Progenitor cell of endocrine pancreas (in vitro differentiated cells): ENCODE measurements at places on chromosomes 3 and 15.

- DNase-seq = no peak
Observed at GRCh38 chr15:90599644-90600043, 69.9 kb downstream of the CRTC3 start.

DNA sequence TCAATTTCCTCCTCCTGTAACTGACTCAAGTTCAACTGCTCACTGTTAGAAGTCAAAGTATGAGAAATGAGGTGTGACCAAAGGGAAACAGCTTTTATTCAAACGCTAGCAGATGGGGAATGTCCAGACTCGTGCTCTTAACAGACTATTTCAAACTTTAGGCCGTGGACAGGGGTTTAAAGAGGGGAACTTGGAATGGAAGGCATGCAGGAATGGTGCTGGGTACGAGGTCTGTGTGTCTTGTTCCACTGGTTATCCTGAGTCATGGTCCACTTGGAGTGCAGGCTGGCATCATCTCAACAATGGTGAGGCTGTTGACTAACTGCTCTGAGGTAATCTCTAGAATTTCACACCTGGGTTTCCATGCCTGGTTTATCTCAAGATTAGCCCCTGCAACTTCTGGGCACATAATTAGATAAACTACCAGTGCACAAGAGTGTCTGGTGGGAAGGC is 22.9 kb upstream of the DNAAF4 start:
- no peak for DNase-seq

DNA sequence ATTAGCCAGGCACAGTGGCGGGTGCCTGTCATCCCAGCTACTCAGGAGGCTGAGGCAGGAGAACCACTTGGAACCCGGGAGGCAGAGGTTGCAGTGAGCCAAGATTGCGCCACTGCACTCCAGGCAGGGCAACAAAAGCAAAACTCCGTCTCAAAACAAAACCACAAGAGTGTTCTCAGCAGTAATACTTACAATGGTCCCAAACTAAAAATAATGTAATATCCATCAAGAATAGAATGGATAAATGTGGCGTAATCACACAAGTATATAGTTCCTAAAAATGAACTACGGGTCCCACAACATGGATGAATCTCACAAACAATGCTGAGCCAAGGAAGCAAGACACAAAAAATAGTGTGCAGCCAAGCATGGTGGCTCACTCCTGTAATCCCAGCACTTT is 39.2 kb downstream of the STAG1 start:
- DNase-seq = no peak

GRCh38 chr3:13364602-13365271 is 55.4 kb downstream of the NUP210 start:
- no peak for DNase-seq

- no peak for DNase-seq
Observed at GRCh38 chr3:18351069-18351628, 74.0 kb downstream of the SATB1 start.

DNA sequence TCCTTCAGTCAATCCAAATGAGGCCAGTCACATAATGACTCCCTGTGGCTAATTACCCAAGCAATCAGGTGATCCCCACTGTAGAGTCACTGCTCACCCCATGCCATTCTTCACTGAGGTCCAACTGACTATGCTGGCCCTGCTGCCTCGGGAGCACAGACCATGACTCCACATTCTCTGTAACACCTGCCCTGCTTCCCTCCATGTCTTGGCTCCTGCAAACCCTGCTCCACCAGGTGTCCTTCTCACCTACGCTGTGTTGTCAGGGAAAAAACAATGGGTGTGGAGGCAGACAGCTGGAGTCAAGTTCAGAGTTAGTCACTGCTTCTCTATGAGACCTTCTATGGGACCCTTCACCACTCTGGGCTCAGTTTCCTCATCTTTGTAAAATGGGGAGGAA is 6.1 kb upstream of the SFMBT1 start:
- no peak for DNase-seq

- no peak for DNase-seq
Observed at GRCh38 chr15:83571820-83572707, 81.9 kb upstream of the ADAMTSL3 start.

DNA sequence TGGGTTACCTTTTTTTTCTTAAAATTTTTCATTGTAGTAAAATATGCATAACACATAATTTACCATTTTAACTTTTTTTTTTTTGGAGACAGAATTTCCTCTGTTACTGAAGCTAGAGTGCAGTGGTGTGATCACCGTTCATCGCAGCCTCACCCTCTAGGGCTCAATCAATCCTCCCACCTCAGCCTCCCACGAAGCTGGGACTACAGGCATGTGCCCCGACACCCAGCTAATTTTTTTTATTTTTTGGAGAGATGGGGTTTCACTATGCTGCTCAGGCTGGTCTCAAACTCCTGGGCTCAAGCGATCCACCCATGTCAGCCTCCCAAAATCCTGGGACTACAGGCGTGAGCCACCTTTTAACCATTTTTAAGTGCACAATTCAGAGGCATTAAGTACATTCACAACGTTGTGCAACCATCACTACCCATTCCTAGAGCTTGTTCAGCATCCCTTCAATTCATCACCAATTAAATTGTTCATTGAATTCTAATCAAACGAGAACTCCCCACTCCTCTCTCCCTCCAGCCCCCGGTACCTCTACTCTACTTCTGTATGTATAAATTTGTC is 44.6 kb downstream of the BHLHE40 start:
- no peak for DNase-seq

DNA sequence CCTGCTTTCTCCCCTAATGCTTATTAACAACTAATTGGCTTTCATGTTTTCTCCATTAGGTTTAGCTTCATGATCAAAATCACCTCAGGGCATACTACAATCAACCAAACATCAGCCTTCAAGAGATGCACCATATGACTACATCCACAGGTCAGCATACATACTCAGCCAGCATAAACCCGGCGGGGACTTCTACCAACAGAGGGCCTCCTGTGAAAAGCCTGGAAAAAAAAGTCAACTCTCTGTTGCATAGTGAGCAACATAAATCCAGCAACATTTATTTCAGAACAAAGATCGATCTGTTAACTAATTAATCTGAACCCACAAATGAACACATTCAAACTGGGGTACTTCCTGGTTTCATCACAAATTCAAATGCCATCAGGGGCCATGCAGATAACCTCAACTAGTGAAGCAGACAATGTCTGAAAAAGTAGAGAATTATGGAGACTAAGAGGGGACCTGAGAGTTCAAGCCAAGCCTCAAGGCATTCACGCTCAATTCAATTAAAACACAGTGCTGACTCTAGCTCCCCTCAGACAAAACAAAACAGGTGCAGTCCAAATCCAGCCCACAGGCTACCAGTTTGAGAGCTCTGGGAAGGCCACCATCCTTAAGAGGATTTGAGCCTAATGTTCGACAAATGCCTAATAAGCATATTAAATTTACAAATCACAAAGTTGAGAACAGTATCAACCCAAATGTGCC is 124.5 kb downstream of the MAGI1 start:
- DNase-seq = no peak

DNA sequence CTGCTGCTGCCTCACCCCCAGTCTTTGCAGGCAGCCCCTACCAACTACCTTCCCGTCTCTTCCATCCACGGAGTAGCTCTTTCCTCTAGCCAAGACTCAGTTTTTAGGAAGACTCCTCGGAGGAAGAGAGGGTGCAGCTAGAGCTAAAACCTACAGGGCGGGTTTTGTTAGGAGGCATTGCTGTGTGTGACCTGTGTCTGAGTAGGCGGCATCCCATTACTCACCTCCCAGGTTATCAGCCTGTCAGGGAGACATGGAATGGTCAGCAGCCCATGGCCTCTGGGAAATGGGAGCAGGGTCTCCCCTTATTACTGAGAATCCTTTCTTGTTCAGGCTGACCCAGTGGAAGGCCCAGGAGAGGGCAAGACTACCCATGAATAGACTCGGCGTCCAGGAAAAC is 43.8 kb upstream of the FGD5 start:
- no peak for DNase-seq

DNA sequence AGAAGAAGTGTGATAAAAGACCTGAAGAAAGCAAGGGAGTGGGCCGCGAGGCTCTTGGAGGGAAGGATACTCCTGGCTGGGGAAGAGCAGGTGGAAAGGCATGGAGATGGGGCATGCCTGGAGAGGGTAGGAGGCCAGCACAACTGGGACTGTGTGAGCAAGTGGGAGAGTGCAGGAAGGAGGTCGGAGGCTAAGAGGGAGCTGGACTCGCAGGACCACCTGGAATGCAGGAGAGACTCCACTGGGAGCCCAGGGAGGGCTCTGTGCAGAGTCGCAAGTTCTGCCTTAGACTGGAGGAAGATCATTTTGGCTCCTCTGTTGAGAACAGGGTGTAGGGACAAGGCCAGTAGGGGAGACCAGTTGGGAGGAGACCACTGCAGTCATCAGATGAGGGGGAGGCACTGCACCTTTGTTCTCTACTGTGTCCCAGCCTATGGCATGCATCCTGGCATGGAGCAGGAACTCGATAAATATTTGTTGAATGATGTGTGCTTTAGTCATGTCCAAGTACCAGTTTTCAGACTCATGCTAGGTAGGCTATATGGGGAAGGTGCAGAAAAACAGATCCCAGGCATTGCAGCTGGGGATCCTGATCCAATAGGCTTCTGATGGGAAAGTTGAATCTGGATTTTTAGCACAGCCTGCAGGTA is 13.7 kb downstream of the FAM107A start:
- DNase-seq = no peak

DNA sequence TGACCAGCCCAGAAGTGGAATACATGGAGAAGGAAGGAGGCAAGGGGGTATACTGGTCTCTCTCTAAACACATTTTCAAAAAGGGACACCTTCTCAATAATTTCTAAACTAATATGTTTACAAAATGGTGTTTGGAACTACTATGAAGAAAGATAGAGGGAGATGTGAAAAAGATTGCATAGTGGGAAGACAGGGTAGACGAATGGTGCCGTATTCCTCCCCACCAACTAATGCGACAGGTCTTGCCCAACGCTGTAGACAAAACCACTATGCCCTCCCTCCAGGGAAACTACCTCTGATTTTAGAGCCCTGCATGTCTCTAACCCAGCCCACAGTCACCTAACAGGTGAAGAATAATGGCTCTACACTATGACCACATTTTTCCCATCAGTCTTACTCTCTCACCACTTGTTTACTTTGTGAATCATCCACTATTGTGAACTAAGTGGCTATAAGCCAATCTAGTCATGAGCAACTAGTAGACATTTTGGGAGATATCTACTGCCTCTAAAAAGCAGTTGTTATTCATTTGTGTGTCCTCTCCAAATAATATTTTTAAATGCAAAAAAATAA is 108.2 kb upstream of the UBE2E2 start:
- no peak for DNase-seq

- DNase-seq = no peak
Observed at GRCh38 chr3:71136276-71136675, 447.3 kb downstream of the FOXP1 start.

GRCh38 chr15:25936004-25936403 is 72.9 kb upstream of the ATP10A start:
- DNase-seq = no peak

DNA sequence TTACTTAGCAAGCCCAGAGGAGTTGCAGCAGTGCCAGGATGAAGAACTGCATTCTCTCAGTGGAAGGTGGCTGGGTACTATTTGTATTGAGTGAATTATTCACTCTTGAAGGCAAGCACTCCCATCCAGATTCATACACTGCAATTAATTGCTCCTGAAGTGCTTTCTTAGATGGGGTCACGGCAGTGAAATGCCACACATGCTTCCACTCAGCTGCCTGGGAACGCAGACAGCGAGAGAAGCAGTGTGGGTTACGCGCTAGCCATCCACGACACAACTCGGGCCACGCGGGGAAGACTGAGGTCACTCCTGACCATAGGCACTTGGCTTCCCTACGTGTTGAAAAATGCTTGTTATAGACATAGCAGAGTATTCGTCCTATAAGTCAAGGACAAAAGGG is 30.8 kb upstream of the LMCD1 start:
- DNase-seq = no peak
